ENCODE measurements at places on chromosomes 2 and 18. TPM values are rescaled to one million over a fixed set of nuclear protein-coding genes. Genes with fewer than 3 reads are reported as not detected.

GRCh38 chr2:18149660-18150246 lies 271.3 kb downstream of the KCNS3 start:
- DNase-seq, result peak; percentile 39

- no peak for DNase-seq
Measured at GRCh38 chr2:129641371-129641770, 338.1 kb upstream of the RAB6C start.

DNA sequence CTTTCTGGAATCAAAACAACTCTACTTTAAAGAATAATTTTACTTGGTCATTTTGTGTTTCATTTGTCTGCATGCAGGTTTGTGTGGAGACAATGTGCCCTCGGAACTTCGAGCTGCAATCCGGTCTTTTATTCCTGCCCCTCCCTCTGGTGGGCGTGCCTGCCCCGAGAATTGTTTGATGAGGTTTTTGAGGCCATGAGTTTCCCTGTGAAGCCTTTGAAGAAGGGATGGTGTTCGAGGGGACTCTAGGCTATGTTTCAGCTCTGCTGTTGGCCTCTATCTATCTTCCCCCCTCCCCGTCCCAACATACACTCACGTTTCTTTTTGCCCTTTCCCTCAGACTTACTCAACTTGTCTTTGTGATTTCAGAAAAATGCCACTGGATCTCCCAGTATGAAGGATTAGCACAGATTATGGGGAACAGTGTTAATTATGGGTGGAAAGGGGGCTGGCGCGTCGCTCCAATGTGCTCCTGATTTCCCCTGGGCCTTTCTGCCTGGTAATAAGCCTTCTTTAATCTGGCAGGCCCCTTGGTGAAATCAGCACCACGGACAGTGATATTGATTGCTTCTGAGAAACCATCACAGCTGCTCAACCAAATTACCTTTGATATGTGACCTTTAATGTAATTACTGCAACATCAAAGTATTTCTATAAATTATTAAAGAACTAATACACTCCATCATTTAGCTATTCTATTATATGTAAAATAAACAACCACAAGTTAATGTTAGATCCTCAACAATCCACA lies 82.2 kb downstream of the CELF4 start:
- peak; percentile 11 for DNase-seq

- DNase-seq, result no peak
Measured at GRCh38 chr2:54609647-54610046, 113.8 kb upstream of the EML6 start.

DNA sequence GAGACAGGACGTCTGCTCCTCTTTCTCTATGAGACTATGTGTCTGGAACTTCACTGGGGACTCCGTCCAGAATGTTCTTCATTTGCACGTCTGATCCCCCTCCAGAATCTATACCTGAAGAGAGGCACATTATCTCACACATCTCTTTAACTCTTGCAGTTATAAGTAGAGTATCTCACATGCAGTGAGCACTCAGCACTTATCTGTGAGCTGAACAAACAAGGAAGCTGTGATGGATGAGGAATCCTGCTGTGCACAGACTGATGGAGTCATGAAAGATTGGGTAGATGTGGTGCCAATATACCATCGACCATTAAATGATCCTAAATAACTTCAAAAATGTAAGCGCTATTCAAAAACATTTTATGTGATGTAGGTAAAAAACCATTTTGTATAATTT lies 888.3 kb upstream of the CELF4 start:
- DNase-seq, result no peak

DNA sequence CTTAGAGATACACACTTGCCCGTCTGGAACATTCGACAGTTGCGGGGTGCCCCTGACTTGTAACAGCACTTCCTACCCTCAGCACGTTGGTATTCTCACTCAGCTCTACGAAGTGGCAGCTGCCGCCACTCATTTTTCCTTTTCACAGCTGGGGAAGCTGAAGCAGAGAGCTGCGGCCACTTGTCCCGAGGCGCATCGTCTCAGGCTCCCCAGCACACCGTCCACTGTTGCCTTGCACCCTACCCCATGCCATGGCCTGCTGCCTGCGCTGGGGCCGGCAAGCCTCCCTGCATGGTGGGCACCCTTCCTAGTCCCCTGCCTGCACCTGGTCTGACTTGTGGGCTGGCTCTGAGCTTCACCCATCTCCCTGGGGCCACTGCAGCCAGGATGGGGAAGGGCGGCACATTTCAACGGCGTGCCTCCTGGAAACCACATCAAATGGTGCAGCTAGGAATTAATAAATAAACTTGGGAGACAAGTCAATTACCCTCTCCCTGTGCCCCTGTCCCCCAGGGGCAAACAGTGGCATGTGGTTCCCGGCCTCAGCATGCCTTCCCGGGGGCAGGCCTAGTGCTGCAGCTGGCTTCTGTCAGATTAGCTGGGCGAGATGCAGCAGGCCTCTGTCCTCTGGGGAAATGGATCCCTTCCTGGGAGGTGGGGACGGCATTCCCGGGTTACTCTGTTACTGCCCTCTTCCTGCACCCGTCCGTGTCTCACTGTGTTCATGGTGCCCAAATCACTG lies 64.7 kb upstream of the HAAO start:
- no peak for DNase-seq

GRCh38 chr2:198630384-198630783 lies 826.0 kb downstream of the PLCL1 start:
- no peak for DNase-seq

DNA sequence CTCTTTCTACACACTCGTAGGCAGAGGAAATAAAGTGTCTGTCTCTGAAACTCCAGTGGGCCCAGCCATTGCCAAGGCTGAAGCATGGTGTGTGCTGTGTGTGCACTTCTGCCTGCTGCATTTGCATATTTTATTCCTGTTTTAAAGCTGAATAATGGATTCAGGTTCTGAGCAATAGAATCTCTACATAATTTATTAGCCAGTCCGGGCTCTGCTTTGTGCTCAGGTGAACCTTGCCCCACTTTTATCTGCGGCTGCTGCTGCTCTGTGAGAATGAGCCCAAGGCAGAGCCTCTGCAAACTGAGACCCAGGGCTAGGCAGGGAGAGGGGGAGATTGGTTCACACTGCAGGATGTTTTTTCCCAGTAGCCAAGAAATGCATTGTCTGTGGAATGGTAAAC lies 64.6 kb upstream of the SH3BP4 start:
- no peak for DNase-seq

- peak; percentile 30 for DNase-seq
Measured at GRCh38 chr2:155310589-155310988, 612.1 kb downstream of the KCNJ3 start.

GRCh38 chr2:63814114-63814513 lies 27.6 kb upstream of the UGP2 start:
- no peak for DNase-seq

GRCh38 chr2:234091883-234092282 lies 41.4 kb downstream of the SPP2 start:
- DNase-seq, result no peak

GALR1 gene
- total RNA-seq, result not detected

DUSP2 gene
- 0.05 TPM for total RNA-seq

HOXD13 gene
- total RNA-seq, result 4.2 TPM
